ENCODE measurements at places on chromosomes 7 and 10.

- no peak for DNase-seq
Measured at GRCh38 chr7:33901847-33902246, 3.5 kb upstream of the BMPER start.

- DNase-seq: no peak
Measured at GRCh38 chr7:25430200-25430931, 202.1 kb upstream of the NPVF start.

DNA sequence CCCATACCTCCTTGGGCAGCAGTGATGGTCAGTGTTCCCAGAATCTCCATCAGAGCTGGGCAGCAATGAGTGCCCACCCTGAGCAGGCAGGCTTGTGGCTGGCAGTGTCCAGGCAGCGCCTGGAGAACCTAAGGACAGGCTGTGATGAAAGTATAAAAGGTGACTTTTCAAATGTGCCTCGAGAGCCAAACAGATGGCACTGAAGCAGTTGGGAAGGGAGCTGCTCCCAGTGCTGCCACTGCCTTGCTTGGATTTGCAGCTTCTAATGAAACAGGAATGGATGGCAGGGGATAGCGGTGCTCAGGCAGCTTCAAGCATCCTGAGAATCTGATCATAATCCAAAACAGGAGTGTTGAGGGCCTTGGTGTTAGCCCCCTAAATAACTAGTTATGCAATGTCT, 179.8 kb upstream of the AOAH start:
- DNase-seq: no peak

GRCh38 chr10:11387551-11388222, 223.8 kb downstream of the USP6NL start:
- DNase-seq: no peak

- no peak for DNase-seq
Measured at GRCh38 chr7:128102490-128103291, 71.5 kb upstream of the LRRC4 start.

- DNase-seq: no peak
Measured at GRCh38 chr7:135888740-135889139, 88.4 kb downstream of the MTPN start.

GRCh38 chr7:137981175-137981574, 20.7 kb downstream of the CREB3L2 start:
- no peak for DNase-seq

DNA sequence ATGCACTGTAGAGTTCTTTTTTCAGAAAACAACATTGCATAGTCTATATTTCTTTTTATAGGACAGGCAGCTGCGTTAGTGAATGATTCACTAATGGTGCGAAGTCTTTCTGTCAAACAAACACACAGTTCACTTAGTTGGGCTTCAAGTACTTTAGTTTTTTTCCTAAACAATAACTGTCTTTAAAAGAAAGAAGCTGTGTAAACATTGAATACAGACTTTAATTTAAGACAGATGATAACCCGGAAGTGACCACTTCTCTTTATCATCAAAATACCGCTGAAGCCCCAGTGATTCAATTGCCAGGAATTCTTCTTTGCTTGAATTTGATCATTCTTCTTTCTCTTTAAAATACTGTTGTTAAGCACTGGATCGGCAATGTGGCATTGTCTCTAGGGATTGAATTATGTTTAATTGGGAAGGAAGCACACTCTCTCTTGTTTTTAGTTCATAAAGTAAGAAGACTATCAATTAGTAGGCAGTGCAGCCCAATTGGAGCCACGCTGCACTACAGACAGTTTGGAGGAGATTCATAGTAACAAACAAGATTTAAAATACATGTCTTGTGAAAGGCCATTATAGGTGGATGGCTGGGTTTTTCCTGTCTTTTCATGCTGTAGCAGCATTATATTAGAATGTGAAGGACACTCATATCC, 30.4 kb downstream of the CNTNAP2 start:
- no peak for DNase-seq

DNA sequence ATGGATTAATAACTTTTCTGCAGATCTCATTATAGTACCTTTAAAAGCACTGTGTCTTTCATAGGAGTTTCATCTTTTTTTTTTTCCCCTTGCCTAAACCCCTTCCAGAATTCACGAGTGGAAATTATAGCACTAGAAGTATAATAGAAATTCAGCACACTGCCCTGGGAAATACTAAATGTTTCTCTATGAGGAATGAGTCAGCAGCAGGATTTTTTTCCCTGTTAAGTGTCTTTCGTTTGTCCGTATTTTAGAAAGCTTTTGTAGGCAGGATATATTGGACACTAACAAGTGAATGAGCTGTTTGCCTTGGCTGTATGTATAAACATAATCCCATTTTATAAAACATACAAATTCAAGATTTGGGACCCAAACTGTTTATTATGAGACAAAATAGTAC, 105.8 kb downstream of the EXOC4 start:
- DNase-seq: no peak

- DNase-seq: no peak
Measured at GRCh38 chr10:79230850-79231249, 116.4 kb upstream of the PPIF start.

DNA sequence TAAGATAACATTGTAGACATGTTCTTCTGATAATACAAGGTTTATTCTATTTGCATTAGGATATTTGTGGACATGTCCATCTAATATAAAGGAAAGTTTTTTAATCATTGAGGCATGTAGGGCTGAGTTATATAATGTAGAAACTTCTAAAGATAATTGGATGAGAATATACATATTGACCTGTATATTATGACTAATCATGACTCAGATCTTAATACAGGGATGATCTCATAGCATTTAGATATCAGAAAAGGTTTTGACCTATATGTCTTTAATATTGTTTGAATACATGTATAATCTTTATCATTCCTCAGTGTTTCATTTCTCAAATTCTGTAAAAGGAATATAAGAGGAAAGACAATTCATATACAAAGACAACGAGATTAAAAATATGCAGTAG, 39.2 kb downstream of the CD36 start:
- DNase-seq: no peak

DNA sequence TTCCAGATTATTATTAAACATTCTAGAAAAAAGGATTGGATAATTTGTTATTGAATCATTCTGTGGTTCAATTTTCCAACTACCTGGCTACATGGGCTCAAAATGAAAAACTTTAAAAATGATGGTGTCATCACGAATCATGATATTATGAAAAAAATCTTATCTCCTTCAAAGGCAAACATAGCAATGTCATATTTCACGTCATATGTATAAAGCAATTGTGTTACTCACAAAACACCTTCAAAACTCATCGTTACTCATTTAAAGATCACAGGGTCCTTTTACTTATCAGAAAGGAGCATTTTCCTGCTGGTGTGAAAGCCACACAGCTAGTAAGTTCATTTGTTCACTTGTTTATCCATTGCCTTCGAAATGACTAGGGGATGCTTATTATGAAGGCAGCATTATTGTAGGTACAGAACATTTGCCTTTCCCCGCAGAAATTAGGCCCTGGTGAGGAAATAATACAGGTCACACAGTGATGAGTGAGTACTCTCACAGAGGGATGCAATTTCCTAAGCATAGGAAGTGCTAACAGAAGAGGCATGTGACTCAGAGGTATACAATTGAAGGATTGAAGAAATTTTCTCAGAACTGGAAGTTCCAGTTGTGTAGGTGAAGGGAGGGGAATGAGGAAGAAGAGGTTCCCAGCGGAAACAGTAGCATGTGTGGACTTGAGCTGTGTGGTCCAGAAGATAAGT, 478.7 kb downstream of the INHBA start:
- DNase-seq: no peak

GRCh38 chr7:19610194-19610943, 98.5 kb downstream of the POLR1F start:
- DNase-seq: no peak

- DNase-seq: no peak
Measured at GRCh38 chr10:110764378-110764777, 107.3 kb upstream of the PDCD4 start.

GRCh38 chr10:136465-136762, 1.2 kb downstream of the ZMYND11 start:
- no peak for DNase-seq

DNA sequence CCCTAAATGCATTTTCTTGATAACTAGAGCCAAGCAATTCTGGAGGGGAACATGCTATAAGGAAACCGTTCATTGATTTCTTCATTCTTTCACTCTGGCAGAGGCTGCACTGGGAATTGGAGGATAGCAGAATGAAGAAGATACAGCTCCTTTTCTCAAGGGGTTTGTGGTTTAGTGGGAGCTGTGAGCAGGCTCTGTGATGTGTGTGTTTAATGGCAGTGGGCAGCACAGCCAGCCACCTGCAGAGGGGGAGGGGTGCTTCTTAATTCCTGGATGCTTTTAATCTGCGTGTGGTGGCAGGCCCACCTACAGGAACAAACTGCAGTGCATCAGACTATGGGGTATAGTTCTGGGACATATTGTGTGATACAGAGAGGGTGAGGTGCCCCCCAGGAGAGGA, 31.9 kb downstream of the RPS24 start:
- DNase-seq: no peak

DNA sequence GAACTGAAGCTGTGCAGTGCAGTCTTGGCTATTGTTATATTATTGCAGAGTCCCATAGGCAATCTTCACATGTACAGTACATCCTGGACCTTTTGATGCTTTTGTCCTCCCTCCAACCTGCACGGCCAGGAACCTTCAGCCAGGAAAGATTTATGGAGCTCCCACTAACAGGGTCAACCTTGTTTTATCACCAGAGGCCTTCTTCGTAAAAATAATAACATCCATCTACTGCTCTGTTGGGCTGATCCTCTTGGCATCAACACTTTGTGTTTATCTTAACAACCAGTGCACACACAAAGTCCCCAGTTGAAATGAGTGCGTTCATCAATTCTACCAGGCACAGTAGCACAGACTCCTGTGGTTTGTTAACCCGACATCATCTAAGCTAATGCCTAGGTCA, 72.4 kb downstream of the AGMO start:
- DNase-seq: no peak

- DNase-seq: no peak
Measured at GRCh38 chr10:79239275-79239779, 107.9 kb upstream of the PPIF start.

GRCh38 chr10:37854626-37855025, 2.8 kb downstream of the ZNF248 start:
- DNase-seq: no peak

DNA sequence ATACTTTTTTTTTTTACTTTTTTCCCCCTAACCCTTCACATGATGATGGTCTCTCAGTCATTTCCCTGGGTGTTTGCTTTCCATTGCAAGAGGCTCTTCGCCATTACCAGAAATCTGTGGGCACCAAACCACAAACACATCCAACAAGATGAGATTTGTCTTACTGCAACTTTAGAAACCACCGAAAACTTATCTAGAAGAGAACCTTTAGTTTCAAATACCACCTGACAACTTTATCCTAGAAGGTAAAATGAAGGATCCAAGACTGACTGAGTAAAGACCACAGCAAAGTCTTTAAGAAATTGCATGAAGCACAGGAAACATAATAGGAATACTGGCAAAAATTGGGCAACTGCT, 363.3 kb upstream of the MBL2 start:
- no peak for DNase-seq

- DNase-seq: no peak
Measured at GRCh38 chr7:83819911-83820310, 171.0 kb upstream of the SEMA3E start.

GRCh38 chr7:127838816-127839415, 186.9 kb downstream of the SND1 start:
- DNase-seq: no peak

DNA sequence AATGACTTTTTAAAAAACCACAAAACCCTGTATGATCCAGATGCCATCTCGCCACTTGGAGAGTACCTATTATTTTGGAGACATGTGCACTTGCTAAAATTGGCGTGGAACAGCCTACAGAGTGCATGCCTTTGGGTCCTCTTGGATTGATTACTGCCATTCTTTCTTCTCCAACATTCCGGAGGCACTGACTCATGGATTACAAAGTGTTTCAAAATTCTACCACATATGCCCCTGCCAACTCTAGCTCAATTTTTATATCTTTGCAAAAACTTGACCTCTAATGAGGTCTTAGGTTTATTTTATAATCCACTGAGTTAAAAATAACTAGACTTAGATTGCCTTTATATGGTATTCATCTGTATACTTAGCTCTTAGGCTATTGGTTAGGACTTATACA, 55.8 kb upstream of the KIF5B start:
- peak; percentile 55 for DNase-seq

- no peak for DNase-seq
Measured at GRCh38 chr7:101677391-101677790, 48.3 kb upstream of the MYL10 start.

GRCh38 chr7:142632271-142633134, 116.8 kb upstream of the PRSS1 start:
- DNase-seq: peak; percentile 47

DNA sequence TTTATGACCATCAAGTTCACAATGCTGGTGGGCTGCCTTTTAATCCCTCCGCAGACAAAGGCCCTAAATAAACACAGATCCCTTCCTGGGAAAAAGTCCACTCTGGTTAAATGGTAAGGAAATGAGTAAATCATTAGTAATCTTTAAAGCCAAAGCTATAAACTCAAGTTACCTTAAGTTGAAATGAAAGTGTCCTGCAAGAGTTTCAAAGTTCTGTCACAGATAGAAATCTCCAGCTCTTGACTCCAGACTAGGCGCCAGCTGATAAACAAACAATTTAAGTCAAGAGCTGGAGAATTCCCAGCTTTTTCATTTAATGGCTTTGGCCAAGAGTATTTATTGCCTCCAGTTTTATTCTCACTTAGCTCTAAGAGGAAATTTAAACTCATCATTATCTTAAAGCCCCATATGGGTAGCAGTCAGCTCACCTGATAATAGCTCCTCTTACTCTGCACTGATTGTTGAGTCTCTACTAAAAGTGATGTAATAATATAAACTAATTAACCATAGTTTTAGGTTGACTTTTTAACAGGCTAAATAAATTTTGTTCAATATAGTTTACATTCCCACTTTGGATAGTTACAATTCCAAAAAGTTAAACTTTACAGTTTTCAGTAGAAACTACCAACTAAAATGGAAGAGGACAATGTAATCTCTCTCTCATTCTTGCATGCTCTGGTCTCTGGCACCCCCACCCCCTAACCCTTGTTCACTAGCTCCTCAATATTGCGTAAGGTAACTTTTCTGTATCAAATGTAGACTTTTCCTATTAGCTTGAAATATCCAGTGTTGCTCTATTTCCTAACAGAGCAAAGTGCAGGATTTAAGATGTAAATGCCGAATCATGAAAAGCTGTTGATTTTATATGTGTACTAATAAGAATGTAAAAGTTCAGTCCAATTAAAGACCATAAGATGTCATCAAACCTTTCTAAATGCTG, 56.1 kb downstream of the HIBADH start:
- peak; percentile 47 for DNase-seq

DNA sequence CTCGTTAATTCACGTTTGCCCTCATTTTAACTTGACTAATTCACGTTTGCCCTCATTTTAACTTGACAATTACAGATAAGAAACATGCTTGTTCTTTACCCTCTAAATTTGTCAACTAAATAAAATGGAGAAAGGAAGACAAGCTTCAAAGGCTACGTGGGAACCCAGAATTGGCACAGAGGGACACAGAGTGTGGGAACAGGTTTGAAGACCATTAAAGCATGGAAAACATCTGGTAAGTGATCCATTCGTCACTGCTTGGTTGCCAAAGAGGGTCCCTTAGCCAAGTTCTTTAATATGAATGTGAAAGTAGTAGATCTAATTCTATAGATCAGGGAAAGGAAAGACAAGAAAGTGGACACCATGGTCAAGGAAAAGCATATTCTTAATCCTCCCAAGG, 57.2 kb downstream of the ITIH5 start:
- no peak for DNase-seq

- peak; percentile 24 for DNase-seq
Measured at GRCh38 chr7:106793015-106793975, 71.8 kb upstream of the PIK3CG start.
